ENCODE measurements at places on chromosomes 12 and 14.

DNA sequence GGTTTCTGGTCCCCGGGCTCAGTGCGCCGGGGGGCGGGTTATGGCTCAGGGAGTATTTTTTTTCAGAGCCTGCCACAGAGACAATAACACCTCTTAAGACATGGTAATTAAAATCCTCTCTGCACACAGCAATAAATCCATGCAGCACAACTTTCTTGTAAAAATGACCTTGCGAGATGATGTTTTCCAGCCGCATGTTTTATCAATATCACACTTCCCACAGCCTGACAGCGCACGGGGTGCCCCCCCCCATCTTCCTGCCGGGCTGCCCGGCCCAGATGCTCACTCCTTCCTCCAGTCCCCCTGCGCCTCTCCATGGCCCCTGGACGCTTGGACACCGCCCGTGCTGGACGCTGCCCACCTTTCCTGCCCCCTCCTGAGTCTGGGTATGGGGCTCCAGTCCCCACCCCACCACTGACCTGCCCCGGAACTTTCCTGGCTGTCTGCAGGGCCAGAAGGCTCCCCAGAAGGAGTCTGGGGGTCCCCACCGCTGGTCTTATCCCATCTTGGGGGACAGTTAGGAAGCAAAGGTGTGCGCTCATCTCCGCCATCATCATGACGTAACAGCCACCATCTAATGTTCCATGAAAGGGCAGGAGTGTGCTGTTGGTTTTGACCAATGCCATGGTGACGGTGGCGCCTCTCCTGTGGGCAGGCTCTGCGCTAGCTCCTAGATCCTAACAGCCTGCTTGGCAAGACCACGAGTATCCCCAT, 182.9 kb downstream of the KIF26A start:
- no peak for DNase-seq

DNA sequence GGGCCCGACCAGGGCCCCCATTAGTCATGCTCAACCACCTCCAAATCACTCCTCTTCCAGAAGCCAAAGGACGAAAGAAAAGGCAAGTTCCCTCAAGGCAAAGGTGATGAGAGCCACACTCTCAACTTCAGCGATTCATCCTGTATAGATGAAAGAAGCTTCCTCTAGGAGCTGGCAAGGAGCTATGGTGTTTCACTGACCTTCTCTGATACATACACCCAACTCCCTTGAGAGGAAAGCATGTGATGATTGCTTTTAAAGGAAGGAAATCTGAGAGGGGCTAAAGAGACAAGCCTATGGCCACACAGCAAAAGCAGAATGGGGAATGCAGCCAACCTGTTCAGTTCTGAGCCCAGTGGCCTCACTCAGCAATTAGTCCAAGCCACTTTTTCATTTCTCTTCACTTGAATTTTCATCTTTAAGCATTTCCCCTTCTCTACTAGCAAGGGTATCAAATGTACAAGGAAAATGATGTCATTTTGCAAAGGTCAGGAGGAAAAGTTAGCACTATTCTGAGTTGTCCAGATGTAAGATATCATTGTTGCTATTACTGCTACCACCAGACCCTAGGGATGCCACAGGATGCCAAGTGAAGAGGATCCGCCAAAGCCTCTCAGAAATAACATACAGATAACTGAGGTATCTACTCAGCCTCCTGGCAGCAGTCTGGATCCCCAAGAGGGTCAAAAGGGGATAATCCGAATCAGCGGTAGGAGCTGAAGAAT, 82.5 kb downstream of the MAP3K9 start:
- DNase-seq: no peak

DNA sequence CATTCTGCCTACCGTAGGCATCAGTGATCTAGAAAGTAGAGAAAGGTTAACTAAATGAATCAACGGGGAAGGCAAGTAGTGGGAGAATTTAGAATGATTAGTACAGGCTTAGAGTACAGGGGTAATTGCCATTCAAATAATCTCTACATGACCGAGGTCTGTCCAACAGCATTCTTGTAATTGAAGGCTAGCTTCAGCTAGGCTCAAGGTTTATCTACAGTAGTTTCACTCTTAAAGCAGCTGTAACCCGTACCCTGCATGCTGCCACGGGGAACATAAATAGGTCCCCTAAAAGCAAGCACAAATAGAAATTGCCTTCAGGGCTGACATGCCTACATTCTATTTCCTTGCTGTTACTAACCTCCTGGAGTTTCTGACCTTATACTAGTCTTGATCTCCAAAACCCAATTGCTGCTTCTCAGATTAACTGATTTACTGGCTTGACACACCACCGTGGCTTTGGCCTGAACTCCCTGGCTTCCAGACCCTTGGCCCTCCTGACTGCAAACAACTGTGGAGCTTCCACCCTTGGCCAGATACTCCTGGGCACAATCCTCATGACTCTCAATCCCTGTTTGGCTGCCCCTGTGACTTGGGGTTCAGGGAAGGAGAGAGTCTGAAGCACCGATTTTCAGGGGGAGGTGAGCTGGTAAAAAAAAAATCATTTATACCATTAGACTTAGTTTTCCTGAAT, 242.1 kb upstream of the FOXN3 start:
- DNase-seq: no peak

- no peak for DNase-seq
These were observed 18.3 kb upstream of the ZFP36L1 start for GRCh38 chr14:68811171-68811570.

DNA sequence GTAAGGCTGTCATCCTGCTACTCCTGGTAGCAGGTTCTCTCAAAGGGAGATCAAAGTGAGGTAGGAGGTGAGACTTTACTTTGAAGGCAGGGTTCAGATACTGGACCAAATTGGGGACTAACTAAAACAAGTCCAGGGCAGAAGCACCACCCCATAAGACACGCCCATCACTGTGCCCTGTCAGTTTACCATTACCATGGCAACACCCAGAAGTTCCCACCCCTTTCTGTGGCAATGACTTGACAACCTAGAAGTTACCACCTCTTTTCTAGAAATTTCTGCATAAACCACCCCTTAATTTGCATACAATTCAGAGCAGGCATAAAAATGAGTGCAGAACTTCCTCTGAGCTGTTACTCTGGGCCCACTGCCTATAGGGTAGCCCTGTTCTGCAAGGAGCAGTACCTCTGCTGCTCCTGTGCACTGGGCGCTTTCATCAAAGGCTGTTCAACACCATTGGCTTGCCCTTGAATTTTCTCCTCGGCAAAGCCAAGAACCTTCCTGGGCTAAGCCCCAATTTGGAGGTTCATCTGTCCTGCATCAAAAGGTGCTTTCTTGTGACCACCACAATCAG, 64.8 kb upstream of the MAX start:
- peak; percentile 27 for DNase-seq

DNA sequence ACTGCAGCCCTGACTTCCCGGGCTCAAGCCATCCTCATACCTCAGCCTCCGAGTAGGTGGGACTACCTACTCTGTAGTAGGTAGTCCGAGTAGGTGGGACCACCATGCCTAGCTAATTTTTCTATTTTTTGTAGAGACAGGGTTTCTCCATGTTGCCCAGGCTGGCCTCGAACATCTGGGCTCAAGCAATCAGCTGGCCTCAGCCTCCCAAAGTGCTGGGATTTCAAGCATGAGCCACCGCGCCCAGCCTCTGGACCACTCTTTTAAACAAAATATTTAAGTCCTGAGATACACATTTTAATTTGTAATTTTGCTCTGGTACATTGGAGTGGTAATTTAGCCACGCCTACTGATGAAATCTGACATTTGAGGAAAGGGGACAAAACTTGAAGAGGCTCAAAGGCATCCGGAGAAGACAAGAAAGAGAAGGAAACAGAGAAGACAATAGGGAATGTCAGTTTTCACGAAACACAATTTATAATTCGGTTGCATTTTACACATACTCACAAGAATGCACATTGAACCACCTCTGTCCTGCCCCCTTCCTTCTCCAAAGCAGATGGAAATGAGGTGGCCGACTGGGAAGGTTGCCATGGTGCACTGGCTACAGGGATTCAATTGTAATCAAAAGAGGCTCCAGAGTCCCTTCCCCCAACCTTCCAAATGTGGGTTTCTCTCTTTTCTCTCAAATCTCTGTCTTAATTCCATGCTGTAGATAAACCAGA, 9.7 kb upstream of the TUBA1A start:
- DNase-seq: no peak

DNA sequence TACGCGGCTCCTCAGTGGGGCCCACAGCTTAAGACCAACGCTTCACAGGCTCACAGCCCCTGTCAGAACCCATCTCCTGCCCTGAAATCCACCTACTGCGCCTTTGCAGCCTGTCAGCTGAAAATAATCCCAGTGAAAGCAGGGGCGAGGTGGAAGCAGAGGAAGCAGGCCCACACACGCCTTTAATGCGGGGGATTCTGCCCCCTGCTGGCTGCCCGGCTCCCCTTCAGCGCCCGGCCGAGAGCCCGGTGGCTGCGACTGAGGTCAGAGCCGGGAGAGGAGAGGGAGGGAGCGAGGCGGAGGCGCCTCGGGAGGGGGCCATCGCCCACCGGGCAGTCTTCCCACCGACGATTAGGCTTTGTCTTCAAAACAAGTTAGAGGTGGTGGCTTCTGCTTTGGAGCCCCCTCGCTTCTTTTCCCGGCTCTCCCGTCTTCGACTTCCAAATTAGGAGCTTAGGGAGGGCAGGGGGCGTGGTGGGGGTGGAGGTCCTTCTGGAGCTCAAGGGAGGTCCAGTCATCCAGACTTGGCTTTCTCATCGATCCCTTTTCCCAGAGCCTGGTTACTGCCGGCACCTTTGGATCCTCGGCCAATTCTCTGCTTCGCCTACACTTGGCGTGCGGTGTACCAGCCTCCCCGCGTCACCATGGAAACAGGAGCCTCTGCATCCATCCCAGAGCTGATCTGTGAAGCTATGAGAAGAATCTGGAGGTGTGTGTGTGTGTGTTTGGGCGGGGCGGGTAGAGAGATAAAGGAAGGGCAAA, 25.2 kb upstream of the RND1 start:
- peak; percentile 72 for DNase-seq

- DNase-seq: no peak
These were observed 23.6 kb upstream of the KCNH3 start for GRCh38 chr12:49515266-49515665.

GRCh38 chr12:68538726-68539614, 71.7 kb upstream of the RAP1B start:
- peak; percentile 55 for DNase-seq

DNA sequence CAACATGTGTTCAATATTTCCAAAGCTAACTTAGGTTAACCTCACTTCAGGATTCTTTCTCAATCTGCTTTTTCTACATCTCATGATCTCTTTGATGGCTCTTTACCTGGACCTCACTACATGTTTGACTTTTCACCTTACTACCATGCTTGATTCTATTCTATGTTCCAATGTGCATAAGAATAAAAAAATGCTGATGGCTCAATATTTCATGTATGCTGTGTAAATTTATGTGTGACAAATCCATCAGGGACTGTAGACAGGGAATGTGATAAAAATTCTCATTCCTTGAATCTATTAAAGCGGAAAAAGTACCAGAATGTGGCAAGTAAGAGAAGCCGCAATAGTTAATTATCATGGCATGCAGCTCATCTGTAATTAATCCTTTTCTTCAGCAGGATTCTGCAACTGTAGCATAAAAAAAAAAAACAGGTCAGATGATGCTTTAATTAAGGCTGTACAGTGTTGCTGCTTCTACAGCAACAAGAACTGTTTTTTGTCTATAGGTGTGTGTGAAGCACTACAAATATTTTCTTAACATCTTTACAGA, 276.9 kb upstream of the PRKD1 start:
- DNase-seq: no peak

DNA sequence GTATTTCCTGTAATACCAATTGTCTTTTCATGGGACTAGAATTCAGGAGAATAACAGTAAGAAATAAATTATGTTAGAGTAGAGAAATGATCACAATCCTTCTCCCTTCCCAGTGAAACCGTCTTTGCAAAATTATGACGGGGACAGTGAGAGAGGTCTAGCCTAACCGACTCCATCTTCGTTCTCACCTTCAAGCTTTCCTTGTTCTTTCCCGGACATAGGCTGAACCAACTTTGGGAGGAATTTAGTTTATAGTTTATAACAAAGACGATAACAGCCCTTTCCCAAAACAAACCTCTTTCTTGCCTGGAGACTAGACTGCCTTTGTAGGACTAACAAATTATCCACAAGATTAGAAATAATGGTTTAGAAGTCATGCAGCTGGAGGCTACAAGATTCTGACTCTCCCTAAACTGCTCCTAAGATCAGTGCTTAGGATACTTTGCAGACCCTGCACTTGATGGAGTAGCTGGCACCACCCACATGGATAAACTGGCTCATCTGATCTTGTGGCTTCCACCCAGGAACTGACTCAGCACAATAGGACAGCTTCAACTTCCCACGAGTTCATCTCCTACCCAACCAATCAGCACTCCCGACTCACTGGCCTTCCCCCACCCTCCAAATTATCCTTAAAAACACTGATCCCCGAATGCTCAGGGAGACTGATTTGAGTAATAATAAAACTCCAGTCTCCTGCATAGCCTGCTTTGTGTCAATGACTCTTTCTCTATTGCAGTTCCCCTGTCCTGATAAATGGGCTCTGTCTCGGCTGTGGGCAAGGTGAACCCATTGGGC, 521.2 kb upstream of the TBX3 start:
- no peak for DNase-seq

GRCh38 chr14:33985242-33985641, 34.4 kb upstream of the EGLN3 start:
- DNase-seq: no peak

GRCh38 chr12:96861656-96862055, 45.4 kb upstream of the NEDD1 start:
- no peak for DNase-seq

- DNase-seq: no peak
These were observed 56.2 kb downstream of the DUSP16 start for GRCh38 chr12:12506496-12506890.

DNA sequence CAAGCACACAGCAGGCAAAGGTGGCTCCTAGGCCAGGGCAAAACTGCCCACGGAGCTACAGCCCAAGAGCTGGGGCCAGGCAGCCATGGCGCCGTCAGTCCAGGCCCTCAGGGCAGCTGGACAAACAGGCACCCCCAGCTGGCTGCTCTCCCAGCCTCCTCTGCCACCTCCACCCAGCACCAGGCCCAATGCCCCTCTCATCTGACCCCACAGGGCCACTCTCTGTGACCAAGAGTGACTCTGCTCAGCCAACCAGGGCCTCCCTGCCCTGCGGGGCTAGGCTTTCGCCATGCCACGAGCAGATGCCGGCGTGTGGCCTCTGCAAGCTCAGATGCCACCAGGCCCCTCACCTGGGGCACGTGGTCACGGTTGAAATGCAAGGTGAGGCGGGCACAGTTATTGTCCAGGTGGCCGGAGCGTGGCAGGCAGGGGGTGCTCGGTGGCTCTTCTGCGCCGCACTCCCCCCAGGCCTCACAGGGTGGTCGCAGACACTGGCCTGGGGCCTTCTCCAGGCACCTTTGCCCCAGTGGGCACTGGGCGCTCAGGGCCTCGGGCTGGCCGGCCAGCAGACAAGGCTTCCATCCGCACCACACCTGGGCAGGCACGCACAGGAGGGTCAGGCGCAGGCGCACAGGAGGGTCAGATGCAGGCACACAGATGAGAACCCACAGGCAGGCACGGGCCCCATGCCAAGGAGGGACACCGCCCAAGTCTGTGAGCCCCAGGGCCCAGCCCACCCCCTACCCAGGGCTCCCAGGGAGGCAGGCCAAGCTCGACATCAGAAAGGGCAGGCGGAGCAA, 23.0 kb downstream of the JAG2 start:
- DNase-seq: peak; percentile 1

Data from stimulated activated CD4-positive, alpha-beta T cell treated with anti-CD3 and anti-CD28 coated beads, Interleukin-1b, Interleukin-23, amount 100 ng/mL, for 48 hours (primary cell).